Stimulated activated CD4-positive, alpha-beta T cell treated with anti-CD3 and anti-CD28 coated beads, TNF-alpha, amount 100 ng/mL, for 4 hours (primary cell): ENCODE measurements at places on chromosomes 3 and 15.

DNA sequence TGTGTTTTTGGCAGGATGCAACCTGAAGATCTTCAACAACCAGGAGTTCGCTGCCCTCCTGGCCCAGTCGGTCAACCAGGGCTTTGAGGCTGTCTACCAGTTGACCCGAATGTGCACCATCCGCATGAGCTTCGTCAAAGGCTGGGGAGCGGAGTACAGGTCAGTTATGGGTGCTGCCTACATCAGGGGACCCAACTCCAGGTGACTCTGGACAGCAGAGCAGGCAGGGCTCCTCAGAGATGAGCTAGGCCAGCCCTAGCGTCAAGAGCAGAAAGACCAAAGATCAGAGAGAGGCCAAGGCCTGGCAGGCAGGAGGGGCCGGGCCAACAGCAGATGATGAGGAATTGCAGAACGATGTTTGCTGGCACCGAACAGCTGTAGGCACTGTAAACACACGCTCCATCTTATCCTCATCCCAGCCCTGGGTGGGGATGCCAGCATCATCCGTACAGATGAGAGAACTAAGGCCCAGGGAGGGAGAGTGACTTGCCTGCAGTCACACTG is 67.1 kb downstream of the AAGAB start:
- DNase-seq = no peak

GRCh38 chr3:101703169-101703568 is 16.7 kb upstream of the RPL24 start:
- DNase-seq = no peak

- no peak for DNase-seq
Measured at GRCh38 chr15:49190586-49190985, 20.5 kb downstream of the GALK2 start.

GRCh38 chr3:97872525-97873042 is 50.8 kb downstream of the CRYBG3 start:
- no peak for DNase-seq

GRCh38 chr3:3842356-3842755 is 43.1 kb downstream of the LRRN1 start:
- no peak for DNase-seq

- DNase-seq = no peak
Measured at GRCh38 chr15:41423979-41424659, 7.2 kb downstream of the RTF1 start.

DNA sequence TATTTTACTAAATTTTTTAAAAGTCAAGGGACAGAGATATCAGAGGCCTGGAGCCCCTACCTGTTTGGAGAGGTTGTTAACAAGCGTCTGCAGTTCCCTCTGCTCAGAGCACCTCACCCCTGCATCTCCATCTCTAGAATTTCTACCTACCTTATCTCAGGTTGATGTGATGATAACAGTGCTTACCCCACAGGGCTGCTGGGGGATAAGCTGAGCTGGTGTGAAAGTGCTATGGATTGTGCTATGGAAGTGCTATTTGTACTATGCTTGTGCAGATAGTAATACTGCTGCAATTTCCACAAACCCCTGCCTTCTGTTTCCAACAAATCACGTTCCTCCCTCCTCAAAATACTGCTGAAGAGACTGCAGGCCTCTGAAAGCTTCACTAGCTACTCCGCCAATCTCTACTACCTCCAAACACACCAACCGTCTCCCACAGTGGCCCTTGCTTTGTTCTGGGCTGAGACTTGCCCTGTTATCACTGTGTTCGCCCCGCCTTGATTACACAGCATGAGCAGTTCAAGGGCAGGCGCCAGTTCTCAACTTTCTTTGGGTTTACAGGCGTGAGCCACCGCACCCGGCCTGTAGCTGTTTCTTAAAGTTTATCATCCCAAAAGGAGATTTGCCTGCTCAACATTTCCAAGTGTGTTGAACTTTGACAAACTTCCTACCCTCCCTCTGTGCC is 28.4 kb upstream of the PARL start:
- no peak for DNase-seq

GRCh38 chr3:16140894-16141285 is 33.6 kb upstream of the GALNT15 start:
- DNase-seq = no peak

DNA sequence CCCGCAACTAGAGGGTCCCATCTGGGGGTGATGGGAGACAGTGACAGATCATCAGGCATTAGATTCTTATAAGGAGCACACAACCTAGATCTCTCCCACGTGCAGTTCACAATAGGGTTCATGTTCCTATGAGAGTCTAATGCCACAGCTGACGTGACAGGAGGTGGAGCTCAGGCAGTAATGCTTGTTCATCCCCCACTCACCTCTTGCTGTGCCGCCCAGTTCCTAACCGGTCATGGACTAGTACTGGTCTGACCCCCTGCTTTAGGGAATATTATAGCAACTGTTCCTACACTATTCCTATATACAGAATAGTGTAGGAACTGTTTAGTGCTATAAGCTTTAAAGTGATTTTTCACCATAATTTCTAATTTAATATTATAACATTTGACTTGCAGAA is 128.1 kb upstream of the AZI2 start:
- DNase-seq = no peak

GRCh38 chr3:45890405-45890804 is 4.1 kb downstream of the CCR9 start:
- no peak for DNase-seq

GRCh38 chr3:48215466-48215865 is 7.8 kb upstream of the CAMP start:
- no peak for DNase-seq

DNA sequence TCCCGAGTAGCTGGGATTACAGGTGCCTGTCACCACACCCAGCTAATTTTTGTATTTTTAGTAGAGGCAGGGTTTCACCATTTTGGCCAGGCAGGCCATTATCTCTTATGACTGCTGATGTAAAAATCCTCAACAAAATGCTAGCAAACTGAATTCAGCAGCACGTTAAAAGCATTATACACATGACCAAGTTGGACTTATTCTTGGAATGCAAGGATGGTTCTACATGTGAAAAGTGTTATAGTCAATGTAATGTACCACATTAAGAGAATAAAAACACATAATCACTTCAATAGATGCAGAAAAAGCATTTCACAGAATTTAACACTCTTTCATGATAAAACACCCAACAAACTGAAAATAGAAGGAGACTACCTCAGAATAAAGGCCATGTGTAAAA is 20.2 kb downstream of the RNF13 start:
- no peak for DNase-seq

GRCh38 chr3:126131881-126132750 is 48.2 kb upstream of the SLC41A3 start:
- no peak for DNase-seq

- no peak for DNase-seq
Measured at GRCh38 chr3:13403847-13404246, 16.3 kb downstream of the NUP210 start.

DNA sequence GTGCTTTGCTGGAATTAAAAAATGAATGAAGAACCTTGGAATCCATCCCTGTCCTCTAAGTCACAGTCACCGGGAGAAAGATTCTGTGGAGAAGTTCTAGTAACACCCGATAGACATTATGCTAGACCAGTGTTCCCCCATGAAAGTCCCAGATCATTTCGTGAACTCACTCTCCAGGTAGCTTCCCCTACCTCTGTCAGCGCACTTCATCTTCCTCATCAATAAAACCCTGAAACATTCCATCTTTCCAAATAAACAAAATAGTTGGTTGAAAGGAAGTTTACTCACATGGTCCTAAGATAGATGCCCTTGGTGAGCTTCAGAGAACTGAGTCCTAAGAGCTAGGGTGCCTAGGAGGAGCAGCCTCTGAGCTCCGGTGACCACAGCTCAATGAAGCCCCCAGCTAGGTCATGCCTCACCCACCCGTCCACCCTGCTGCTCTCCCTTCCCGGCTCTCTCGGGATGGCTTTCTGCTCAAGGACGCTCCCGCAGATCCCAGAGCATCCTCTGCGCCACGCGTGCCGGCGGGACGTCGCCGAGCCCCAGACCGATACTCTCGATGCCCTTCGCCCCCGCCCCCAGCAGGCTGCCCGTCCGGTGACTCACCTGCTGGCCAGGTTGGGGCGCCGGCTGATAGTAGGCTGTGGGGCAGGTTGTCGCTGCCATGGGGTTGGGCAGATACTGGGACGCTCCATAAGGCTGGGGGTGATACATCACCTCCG is 776 bp downstream of the VGLL3 start:
- no peak for DNase-seq

DNA sequence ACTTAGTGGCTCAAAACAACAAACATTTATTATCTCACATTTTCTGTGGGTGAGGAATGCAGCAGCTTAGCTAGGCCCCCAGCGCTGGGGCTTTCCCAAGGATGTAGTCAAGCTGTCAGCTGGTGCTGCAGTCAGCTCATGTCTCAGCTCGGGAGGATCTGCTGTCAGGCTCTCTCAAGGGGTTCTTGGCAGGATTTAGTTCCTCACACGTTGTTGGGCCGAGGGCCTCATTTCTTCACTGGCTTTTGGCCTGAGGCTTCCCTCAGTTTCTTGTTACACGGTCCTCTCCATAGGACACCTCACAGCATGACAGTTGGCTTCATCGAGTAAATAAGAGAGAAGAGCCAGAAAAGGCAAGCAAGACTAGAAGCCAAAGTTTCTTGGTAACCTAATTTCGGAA is 13.7 kb upstream of the U2SURP start:
- DNase-seq = no peak

DNA sequence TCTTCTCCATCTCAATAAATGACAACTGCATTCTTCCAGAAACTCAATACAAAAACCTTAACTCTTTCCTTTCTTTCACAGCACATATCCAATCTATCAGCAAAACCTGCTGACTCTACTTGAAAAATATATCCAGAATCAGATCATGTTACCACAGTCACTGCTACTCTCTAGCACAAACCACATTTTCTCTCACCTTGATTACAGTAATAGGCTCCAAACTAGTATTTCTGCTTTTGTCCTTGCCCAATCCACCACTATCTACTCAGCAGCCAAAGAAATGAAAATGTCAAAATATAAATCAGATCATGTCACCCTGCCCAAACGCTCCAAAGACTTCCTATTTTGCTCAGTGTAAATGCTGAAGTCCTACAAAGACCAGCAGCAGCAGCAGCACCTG is 15.2 kb downstream of the TMCC1 start:
- DNase-seq = no peak

DNA sequence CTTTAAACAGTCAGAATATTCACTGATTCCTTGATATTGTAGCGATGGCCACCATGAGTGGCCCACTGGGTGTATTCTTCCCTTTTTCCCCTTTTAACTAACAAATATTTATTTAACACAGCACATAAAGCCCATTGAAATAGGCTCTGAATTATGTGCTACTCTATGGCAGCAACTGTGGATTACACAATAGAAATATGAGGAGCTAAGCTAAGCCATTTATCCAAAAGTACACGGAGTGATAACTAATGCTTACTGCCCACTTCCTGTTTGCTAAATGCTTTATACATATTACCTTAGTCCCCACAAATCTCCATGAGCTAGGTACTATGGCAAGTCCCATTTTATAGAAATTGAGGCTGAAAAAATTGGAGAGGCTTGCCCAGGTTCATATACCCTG is 17.9 kb downstream of the ILDR1 start:
- no peak for DNase-seq

DNA sequence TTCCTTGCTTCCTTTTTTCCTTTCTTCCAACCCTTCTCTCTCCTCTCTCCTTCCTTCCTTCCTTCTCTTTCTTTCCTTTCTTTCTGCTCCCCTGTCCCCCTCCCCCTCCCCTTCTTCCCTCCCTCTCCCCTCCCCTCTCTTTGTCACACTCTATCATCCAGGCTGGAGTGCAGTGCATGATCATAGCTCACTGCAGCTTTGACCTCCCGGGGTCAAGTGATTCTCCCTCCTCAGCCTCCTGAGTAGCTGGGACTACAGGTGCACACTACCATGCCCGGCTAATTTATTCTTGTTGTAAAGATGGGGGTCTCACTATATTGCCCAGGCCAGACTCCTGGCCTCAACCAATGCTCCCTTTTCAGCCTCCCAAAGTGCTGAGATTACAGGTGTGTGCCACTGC is 18.7 kb downstream of the NFKBIZ start:
- DNase-seq = no peak

GRCh38 chr3:16932877-16933276 is 48.1 kb downstream of the PLCL2 start:
- DNase-seq = no peak

DNA sequence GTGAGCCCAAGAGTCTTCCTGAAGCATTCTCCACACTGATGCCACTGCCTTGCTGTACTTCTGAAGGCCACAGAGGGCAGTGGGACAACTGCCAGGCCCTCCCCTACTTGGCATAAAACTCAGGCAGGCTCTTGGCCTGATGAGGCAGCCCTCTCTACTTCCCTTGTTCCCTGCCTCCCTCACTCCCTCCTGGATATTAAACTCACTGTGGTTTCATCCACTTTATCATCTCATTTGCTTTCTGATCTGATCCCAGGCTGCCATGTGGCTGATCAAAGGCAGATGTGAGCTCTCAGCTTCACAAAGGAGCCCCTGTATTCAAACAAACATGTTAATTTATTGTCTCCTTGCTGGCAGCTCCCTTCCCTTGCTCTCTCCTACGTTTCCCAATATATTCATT is 533.5 kb downstream of the IGSF11 start:
- no peak for DNase-seq

DNA sequence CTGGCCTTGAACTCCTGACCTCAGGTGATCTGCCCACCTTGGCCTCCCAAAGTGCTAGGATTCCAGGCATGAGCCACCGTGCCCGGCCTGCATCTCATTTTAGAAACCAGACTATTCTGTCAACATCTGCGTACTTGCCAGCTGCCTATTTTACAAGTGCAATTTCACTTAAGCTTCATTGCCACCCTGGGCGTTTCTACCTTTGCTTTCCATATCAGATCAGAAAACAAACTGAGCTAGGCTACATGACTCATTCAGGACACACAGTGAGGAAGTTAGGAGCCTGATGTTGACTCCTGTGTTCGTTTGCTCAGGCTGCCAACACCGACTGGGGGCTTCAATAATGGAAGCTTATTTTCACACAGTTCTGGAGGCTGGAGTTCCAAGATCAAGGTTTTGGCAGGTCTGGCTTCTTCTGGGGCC is 42.3 kb upstream of the KLHL25 start:
- no peak for DNase-seq

DNA sequence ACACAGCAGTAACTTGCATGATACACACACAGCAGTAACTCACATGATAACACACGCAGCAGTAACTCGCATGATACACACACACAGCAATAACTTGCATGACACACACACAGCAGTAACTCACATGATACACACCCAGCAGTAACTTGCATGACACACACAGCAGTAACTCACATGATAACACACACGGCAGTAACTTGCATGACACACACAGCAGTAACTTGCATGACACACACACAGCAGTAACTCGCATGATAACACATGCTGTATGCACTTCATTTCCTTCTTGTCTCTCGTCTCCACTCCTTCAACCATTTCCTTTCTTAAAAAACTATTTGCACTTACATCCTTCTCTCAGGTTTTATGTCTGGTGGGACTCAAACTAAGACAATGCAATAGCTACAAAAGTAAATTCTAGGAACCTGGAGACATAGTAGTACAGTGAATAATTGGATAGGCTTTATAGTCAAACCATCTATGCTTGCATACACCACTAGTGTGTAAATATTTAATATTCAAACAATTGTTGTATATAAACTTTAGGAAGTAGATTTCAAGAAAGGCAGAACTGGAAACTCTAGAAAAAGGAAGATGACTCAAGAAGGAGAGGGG is 130.8 kb downstream of the UACA start:
- no peak for DNase-seq

- no peak for DNase-seq
Measured at GRCh38 chr3:12932347-12932746, 91.0 kb upstream of the RPL32 start.
